C1 segment of cervical spinal cord (tissue), 14 donors: ENCODE measurements at places on chromosomes 16 and 17.
A peak's percentile ranks its signal among the peaks of the same experiment; 100 is the strongest.

DNA sequence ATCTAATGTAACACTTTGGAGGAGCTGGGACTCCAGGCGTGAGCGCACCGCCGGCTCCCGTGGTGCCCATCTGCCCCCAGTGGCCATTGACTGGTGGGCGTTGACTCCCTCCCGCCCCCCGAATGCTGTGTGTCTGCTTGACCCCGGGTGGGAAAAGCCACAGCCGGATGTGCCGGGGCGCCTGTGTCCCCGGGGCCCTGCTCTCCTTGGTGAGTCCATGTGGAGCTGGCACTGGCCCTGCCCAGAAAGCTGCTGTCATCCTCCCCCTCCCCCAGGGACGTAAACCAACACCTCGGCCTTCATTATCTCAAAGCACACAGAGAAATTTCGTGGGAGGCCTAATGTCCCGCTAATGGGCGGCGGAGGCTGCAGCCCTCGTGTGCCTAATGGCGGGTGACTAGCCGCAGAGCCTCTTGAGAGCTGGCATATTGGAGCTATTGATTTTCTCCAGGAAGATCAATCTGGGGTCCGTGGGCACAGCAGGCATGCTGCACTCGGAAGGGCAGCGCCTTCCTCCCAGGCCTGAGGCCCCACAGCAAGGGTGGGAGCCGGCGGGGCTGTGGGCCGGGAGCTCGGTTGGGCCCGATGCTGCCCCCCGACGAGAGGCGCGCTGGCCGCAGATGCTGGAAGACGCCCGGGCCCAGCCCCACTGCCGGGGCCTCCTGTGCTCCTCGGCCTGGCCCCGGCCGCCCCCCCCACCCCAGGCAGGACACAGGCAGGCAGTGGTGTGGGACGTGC, 4.0 kb upstream of the PERCC1 start:
- DNase-seq = no peak

DNA sequence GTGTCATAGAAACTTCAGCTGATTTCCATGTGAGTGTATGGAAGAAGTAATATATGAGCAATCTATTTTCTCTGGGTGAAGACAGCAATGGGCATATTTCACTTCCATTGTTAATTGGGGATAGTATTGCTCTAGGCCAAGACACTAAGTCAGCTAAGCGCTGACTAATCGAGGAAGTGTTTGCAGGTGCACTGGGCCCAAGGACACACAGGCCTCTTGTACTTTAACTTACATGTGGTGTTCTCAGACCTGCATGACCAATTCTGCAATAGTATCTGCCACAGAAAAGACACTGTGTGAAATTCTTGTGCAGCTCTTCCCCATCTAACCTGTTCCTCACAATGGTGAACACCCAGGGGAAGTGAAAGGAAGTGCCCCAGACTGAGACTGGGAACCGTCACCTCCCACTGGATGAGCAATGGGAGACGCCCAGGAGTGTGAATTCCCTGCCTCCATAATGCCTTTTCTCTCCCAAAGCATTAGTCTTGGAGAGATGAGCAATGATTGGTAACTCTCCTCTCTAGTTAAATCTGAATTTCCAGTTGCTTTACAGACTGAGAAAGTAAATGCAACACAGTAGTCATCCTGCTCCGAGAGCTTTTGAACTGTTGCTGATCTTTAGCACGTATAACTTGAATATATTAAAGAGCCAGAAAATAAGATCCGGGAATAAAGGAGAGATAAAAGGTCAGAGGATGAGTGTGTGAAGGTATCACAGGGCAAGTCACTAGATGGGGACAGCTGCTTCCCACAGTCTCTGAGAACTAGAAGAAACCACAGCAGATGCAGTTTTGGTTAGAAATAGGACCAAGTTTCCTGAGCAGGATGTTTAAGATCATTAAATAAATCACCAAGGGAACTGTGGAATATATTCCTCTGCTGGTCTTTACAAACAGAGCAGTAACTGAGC, 82.6 kb downstream of the CDK5R1 start:
- no peak for DNase-seq

DNA sequence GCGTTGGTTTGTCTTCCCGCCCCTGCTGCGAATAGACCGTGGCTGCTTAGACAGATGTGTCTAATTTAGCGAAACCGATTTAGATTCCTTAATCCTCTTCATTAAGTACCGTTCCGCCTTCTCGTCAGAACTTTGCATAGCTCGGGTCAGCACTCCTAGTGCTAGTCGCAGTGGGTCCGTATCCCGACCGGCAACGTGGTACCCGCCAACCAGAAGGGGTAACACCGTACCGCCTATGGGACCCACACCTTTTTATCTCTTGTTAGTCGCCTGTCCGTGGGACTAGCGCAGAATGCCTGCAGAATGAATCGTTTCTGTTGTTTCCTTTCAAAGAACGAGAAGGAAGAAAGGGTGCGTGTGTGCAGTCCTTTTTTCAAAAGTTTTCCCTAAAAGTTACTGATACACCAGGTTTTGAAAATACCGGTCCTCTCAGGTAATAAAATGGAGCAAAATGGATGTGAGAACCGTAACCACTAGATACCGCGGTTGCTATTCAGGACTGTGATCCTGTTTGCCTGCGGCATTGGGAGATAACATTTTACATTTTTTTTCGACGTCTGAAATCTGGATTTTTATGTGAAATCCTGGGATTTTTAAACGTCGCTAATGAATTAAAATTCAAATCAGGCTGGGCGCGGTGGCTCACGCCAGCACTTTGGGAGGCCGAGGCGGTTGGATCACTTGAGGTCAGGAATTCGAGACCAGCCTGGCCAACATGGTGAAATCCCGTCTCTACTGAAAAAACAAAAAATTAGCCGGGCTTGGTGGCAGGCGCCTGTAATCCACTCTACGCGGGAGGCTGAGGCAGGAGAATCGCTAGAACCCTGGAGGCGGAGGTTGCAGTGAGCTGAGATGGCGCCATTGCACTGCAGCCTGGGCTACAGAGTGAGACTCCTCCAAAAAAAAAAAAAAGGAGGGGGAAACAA, 998 bp upstream of the SRSF1 start:
- no peak for DNase-seq

- no peak for DNase-seq
Observed at GRCh38 chr17:74712301-74712700, 422 bp downstream of the CD300LF start.

DNA sequence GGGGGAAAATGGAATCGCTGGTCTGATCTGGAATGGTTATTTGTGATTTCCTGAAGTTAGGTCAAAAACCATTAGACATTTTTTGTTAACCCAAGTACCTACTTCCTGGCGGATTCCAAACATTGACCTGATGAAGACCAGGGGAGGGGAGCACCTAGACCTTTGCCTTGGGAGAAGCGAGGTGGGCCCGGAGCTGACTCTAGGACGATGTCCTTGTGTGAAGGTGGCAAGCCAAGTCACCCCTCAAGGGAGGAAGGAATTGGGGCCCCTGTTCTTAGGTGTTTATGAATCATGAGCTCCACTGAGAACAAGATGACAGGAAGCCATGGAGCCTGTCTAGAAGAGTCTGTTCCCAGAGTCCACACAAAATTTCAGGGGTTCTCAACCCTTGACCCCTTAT, 204.9 kb upstream of the FOXF1 start:
- DNase-seq = no peak

- no peak for DNase-seq
Observed at GRCh38 chr17:6894206-6894528, 62.6 kb upstream of the TEKT1 start.

GRCh38 chr16:4679850-4680636, 13.3 kb upstream of the NUDT16L1 start:
- DNase-seq = peak; percentile 33
